ENCODE measurements at places on chromosomes 7 and 10. TPM values are rescaled to one million over a fixed set of nuclear protein-coding genes. Genes with fewer than 3 reads are reported as not detected.

- DNase-seq: no peak
Measured at GRCh38 chr10:123689880-123690279, 23.7 kb downstream of the GPR26 start.

DNA sequence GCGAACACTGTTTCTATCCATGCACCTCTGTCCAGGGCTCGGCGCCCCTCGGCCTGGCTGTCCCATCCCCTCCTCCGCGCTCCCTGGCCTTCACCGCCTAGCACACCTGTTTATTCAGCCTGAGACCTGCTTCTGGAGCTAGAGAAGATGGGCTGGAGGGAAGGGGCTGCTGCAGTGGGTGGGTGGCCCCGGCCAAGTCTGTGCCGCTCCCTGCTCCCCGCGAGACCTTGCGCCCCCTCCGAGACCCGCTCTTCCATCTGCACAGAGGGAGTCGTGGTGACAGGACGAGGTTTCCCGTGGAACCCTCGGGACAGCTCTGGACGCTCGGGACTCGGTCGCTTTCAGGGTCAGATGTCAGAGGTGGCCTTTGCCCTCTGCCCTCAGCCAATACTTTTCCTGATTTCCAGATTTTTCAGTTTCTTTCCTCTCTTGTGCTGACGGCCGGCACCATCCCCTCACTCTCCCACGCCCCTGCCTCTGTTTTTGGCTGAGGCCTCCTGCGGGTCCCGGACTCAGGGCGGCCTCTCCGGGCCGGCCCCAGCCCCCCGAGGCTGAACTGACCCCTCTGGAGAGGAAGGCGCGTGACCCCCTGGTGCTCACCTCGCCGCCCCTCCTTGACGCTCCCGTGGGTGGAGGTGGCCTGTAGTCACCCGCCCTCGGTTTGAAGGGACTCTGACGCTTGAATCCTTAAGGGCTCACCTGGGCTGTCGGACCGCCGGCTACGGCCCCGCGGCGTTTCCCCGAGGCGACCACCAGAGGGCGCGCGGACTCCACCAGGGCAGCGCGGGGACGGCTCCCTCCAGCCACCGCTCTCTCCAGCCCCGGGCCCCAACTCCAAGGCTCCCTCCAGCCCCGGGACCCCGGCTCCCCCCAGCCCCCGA lies 15.6 kb downstream of the SHH start:
- DNase-seq: peak; percentile 76

GRCh38 chr10:29804025-29804852 lies 169.5 kb upstream of the SVIL start:
- no peak for DNase-seq

- no peak for DNase-seq
Measured at GRCh38 chr10:92047215-92047614, 123.6 kb downstream of the BTAF1 start.

GRCh38 chr10:61786728-61787127 lies 114.8 kb upstream of the ARID5B start:
- DNase-seq: no peak

IQUB gene
- 0.32 TPM for total RNA-seq

DNA sequence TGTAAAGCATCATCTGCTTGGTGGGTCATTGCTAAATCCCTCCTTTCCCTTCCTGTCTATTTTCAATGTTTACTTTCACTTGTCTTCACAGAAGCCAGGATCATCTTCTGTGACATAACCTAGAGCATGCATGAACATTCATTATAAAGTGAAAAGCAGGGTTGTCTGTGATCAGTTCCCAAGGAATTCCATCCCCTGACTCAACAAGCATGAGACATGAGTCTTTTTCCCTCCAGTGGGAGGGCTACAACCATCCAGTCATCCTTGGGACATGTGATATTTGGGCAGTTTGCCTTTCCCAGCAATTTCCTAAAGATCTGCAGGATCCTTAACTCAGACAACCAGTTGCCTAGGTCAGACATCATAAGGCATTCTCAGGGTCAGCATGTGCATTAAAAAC lies 166.3 kb upstream of the TMEM196 start:
- no peak for DNase-seq

DNA sequence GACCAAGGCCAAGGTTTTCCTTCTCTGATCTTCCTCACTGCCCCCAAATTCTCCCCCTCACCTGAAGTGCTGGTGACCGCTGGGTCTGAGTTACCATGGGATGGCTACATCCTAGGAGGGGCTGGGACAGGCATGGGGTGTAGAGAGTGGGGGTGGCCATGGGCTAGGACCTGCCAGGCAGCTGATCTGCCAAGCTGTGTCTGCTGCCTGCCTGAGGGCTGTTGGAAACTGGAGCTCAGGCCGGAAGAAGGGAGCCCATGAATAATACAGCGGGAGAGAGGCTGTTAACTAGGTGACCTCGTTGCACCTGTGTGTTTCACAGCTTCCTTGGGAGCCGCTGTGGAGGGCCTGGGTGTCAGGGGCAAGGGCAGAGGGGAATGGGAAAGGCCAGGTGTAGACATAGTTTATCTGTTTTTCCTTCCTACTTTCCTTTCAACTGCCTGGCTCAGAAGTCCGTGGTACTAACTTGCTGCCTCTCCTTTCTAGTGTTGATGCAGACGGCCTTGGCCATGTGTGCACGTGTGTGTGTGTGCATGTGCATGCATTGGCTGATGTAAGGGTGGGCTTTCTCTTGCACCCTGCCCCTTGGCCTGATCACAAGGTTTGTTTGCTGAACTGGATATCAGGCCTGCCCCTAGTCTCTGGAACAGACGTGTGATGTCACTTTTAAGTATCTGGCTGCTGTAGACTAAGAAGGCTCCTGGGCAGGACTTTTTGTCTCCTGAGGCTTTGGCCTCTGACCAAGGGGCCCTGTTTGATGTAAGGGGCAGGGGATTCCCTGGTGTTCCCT lies 11.9 kb downstream of the CDH23 start:
- no peak for DNase-seq

DNA sequence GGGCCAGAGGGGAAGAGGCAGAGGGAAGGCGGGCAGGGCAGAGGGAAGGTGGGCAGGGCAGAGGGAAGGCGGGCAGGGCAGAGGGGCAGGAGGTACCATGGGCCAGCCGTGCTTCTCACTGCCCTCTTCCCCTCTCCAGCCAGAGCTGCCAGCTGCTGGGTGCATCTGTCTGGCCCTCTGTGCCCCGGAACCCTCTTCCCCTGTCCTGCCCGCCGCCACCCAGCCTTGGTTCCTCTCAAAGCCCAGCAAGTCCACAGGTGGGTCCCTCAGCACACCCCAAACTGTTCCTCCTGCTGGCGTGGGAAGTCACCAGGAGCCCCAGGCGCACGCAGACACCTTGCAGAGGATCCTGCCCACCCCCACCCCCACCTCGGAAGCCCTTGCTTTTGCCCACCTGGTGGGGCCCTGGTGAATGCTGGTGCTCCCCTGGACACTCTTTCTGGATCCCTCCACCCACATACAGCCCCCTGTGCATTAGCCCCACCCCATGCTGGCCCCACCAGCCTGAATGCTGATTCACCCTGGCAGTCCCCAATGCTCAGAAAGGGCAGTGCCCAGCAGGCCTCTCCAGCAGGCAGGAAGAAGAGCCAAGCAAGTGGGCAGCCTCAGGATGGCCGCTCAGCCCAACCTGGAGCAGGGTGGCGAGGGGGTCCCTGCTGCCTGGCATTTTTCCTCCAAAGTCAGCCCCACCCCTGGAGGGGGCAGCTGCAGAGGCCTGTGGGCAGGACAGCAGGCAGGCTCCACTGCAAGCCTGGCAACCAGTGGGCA lies 1.9 kb upstream of the PWWP2B start:
- peak; percentile 28 for DNase-seq

DNA sequence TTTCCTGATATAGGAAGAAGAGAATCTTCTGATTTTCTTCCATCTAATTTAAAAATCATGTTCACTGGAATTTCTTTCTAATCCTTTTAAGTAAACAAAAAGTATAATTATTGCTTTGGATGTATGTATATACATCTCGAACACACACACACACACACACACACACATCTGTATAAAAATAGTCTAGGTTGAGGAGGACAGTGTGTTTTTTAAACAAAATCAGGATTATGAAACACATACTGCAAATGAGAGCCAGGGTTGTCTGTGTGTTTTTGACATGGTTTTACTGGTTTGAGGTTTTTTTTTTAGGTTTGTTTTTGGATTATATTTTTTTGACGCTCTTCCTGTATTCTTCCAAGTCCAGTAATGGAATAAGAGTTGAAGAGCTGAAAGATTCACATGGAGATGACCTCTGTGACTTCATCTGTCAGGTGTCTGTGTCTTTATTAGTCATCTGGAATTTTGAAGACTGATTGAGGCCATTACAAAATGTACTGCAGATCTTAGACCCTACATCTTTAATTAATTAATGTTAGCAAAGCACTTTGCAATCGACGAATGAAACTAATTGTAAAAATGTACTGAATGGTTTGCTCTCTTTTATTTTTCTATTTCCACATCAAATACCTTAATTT lies 237.1 kb downstream of the SUGCT start:
- no peak for DNase-seq

DNA sequence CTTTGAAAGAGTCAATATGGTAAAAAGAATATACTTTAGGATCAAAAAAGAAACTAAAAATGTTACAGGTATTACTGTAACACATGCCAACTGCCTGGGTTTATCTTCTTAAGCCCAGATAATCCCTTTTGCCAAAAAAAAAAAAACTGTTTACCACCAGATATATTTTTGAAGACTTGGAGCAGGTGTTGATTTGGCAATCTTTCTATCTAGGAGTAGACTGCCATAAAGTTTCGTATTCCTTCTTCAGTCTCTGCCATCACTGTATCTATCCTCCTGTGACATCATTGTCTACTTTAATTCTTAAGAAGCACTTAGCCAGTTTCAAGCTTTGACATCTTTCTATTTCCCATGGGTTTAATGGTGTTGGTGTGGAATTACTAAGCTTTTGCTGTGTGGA lies 161.0 kb downstream of the ST7 start:
- DNase-seq: no peak

- no peak for DNase-seq
Measured at GRCh38 chr7:50707236-50708006, 75.3 kb downstream of the GRB10 start.

DNA sequence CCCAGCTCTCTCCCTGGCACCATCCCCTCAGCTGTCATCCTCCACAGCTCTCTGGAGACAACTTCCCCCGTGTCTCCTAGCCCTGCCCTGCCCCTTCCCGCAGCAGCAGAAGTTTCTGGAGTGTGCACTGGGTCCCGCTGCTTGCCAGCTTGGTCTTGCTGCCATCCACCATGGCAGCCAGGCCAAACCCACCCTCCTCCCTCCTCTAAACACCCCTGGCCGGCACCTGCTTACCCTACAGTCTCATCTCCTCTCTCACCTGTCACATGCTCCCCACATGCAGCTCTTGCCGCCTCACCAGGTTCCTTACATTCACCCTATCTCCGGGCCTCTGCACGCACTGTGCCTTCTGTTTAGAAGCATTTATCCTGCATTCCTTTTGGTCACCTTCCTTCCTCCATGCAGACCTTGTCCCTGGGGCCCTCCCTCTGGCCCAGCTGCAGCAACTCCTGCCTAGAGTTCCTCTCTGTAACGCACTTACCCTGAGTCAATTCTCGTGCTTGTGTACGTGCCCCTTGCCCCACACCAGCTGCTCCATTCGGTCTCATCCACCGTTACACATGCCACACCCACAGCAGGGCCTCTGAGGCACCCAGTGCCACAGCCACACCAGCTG lies 93.9 kb upstream of the RET start:
- no peak for DNase-seq

GRCh38 chr7:1943326-1943725 lies 273.2 kb downstream of the ELFN1 start:
- peak; percentile 6 for DNase-seq

- DNase-seq: no peak
Measured at GRCh38 chr7:43021431-43021830, 89.3 kb downstream of the MRPL32 start.

DNA sequence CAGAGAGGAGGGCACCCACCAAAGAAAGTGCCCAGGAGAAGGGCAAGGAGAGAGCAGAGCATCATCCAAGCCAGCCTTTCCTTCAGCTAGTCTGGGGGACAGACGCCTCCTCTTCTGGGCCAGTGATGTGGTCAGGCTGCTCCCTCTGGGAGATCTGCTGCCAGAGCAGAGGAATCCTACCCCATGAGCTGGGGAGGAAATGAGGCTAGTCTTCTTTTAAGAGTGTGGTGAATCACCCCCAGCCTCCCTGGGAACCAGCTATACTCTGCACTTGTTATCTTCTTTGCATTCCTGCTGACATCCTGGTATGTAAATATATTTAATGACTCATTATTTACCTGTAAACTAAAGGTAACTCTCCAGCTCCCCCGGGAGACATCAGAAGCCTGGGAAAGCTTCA lies 41.6 kb upstream of the EPHB6 start:
- DNase-seq: no peak

- DNase-seq: peak; percentile 79
Measured at GRCh38 chr7:150341263-150342120, at the start of gene RARRES2. RARRES2 (minus strand) TSS chr7:150341629; CDS start chr7:150340609, 1,020 bp downstream.

GRCh38 chr10:120103738-120104560 lies 211.4 kb downstream of the SEC23IP start:
- DNase-seq: no peak

CAMK1D gene
- 8.9 TPM for total RNA-seq

DNA sequence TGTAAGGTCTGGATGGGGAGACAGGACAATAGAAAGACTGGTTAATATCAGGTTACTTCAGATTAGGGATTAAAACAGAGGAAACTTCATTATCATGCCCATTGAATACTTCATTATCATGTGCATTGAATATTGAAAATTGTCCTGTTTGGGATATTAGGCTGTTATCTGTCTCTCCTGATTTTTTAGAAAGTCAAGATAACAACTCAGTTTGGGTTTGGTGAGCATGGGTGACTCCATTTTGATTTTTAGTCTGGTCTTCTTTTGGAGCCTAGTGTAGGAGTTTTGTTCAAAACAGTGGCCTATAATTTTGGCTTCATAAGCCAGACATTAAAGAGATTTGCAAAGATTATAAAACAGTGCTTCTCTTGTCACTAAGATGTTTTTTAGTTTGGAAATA lies 95.5 kb downstream of the ADK start:
- no peak for DNase-seq

WEE2 gene
- total RNA-seq: not detected

GRCh38 chr10:121240011-121240410 lies 358.2 kb downstream of the FGFR2 start:
- DNase-seq: no peak

- DNase-seq: peak; percentile 88
Measured at GRCh38 chr7:150388709-150389531, 9.8 kb downstream of the ZNF775 start.

PDE6C gene
- total RNA-seq: not detected

DNA sequence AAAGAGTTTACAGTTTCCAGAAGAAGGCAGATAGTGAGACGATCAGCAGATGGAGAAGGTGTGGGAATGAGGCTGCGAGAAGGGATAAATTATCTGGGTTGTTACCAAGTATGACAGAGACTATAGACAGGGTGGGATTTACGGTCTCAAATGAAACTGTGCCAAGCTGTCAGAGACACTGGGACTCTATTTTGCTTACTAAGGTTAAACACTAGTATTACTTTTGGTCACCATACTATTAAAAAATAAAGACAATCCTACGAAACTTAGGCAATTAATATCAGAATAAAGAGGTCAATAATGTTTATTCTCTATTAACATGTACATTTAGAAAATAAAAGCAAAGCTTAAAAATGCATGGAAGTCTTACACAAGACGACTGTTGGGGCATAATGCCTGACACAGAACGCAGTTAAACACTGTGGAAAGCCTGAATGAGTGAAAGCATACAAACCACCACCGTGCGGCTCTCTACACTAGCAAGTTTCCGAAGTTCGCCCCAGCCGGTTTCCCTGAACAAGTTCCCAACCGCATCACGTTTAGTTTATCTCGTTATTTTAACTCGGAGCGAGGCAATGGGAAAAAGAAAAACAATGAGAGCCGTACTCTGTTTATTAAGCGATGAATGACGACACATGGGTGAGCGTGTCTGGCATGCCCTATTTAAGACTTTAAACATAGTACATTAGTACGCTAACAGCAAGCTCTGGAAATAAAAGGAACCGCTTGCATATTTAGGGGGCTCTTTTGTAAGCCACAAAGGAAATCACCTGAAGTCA lies 909 bp upstream of the CC2D2B start:
- DNase-seq: peak; percentile 31

WDR91 gene
- 6.3 TPM for total RNA-seq

NPFFR1 gene
- total RNA-seq: 0.02 TPM

All from left ventricle myocardium superior (tissue), 1 donor.